ENCODE measurements at places on chromosomes 3 and 15.

DNA sequence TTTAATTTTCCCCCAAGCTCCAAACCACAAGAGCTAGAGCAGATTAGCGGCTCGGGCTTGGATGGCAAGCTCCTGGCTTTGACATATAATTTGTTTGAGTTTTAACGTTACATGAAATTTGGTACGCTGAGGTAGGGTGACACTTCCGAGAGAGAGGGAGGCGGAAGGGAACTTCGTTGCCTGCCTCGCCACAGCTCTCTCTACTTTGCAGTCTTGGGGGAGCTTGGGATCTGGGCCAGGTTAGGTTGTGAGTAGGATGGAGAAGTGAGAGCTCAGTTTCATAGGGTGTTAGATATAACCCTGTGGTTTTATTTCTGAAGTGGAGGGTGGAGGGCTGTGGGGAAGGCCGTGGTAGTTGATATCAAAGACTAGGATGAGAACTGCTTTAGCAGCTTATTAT is 39.7 kb downstream of the LRTM1 start:
- no peak for DNase-seq

DNA sequence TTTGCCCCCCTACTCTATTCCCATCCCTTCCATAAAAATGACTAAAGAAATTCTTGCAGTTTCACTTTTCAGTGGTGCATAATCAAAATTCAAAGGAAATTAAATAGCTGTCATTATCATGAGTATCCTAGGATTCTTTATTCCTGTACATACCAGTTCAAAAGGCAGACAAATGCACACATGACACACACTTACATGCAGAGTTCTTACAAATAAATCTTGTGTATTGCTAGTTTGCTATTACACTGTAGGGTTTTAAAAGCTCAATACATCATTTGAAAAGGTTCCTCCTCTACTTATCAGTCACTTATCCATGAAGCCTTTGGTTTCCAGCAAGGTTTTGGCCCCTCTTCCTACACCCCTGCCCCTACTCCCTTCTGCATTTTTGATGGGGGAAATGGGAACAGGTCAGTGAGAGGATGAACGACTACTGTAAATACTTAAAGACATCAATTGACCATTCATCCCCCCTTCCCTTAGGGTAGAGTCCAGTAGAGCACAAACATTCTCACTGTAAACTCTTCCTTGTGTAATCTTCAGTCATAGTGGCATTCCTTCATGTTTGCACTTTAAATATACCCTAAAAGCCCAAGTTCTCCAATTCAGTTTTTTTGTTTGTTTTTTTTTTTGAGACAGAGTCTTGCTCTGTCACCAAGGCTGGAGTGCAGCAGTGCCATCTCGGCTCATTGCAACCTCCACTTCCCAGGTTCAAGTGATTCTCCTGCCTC is 92.6 kb downstream of the SUCLG2 start:
- DNase-seq: no peak

GRCh38 chr3:32257641-32258438 is 19.4 kb downstream of the CMTM8 start:
- DNase-seq: no peak

DNA sequence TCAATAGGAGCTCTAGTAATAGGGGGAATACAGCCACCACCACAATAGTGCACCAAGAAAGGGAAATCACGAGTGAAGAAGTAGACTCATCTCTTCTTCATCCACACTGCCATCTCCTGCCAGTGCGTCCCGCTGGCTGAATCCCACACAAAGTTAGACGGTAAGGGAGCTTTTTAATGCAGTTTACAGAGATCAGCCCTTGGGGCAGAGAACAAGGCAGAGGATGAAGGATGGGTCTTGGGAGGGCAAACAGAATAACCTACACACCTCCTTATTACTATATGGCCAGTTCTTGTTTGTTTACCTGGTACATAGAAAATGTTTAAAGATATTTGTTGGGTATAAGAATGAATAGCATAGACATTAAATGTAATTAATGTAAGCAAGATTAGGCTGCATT is 11.0 kb upstream of the DPH6 start:
- DNase-seq: no peak

All from activated T-cell treated with anti-CD3 and anti-CD28 coated beads, Interleukin-2, amount 50 U/mL, for 48 hours (primary cell).